Stimulated activated CD4-positive, alpha-beta T cell treated with anti-CD3 and anti-CD28 coated beads, Interleukin-2, amount 100 ng/mL, for 24 hours (primary cell): ENCODE measurements at places on chromosomes 12 and 14.

- DNase-seq: no peak
These were observed 29.0 kb downstream of the NFKBIA start for GRCh38 chr14:35375558-35376025.

- DNase-seq: no peak
These were observed 191.2 kb downstream of the AEBP2 start for GRCh38 chr12:19630536-19630935.

DNA sequence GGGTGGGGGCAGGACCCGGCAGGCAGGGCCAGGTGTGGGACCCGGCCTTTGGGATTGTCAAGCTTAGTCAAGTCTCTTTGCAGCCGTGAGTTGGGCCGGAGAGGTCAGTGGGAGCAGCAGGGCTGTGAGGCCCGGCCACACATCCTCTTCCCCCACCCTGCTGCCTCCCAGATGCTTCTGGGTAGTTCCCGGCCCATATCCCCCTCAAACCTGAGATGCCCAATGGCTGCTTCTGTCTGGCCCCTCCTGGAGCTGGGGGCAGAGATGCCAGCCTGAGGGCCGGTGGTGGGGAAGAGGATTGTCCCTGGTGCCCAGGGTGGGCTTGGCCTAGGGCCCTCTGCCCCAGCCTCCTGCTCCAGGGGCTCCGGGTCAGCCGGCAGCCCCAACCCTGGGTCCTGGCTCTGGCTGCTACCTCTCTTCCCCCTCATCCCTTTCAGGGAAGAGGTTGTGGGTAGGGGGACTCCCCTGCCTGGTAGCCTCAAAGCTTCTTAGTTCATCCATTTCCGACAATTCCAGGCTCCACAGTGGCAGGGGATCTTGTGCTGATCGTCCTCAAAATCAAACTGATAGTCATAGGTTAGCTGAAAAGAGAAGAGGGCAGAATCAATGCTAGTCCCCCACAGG lies 2.8 kb upstream of the PRKAG1 start:
- no peak for DNase-seq

DNA sequence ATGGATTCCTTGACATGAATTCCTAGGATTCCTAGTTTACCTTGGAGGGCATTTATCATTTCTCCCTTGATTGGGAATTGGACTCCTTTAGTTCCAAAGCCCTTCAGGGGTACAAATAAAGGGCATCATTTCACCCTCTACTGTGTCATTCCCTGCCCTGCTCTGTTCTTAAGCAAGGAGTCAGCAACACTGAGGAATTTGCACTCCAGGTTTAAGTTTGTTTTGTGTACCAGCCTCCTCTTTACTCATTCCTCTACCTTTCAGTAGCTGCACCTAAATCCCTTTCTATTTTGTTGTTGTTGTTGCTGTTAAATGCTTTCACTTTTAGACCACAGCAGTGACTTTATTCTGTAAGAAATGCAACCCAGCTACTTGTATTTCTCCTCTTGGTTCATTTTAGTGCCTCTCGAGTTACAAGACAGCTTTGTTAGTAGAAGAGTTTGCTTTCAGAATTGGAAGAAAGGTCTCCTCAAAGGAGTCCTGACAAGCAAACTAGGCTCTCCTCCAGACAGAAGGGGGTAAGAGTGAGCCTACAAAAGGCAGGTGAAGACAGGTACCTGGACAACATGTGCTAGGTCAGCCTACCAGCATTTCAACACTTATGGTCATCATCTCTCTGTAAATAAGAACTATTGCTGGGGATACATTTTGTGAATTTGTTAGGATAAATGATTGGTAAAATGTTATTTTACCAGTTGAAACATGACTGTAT lies 90.0 kb downstream of the RMST start:
- no peak for DNase-seq

- DNase-seq: no peak
These were observed 123.6 kb downstream of the TSPAN9 start for GRCh38 chr12:3200814-3201233.
